Activated CD8-positive, alpha-beta memory T cell treated with anti-CD3 and anti-CD28 coated beads, Interleukin-2, amount 10 ng/mL, durations not matched to agents 7 days and 5 days (primary cell): ENCODE measurements at places on chromosomes 1 and 21.

- DNase-seq = no peak
Observed at GRCh38 chr1:28340221-28340974, 11.6 kb downstream of the MED18 start.

DNA sequence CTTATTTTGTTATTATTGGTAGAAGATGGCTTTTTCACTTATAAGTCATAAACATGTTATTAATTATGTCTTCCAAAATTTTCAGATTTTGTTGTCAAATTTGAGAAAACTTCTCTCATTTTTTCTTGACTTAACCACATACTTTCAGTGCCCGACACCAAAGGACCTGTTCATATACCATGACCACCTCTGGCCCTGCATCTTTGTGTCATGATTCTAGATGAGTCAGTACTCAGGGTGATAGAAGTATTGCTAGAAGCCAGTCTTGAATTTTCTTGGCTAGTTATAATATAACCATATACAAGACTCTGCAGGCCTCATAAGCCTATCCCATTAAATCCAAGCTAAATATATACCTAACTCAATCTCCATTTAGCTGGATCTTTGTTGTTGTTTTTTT is 35.4 kb upstream of the DPH5 start:
- no peak for DNase-seq

DNA sequence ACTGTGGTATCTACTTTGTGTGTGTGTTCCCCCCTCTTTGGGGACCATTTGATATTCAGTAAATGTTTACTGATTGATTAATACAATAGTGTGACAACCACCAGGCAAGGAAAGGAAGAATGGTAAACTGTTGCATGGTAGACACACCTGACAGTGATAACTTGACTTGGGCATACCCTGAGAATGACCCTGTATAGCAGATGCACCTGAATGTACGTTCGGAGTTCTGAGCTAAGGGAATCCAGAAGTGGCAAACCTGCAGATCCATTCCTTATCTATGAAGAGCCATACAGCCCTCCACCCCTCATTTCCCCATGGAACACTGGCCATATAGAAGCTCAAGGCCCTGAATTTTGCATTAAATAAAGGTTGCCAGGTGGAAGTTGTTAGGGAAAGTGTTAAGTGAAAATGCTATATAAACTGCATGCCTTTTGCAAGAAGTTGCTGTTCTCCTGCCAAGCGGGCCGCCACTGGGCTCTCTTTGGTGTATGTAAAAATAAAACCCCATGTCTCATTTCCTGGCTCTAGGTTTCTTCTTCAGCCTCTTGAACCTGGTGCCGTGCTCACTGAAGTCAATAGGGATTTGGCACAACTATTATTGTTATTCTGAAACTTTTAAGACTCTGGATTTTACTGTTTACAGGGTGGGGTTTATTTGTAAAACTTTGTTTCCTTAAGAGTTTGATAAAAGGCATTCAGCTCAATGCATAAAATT is 32.6 kb upstream of the DENND1B start:
- no peak for DNase-seq

- no peak for DNase-seq
Observed at GRCh38 chr1:184405094-184405800, 18.4 kb downstream of the C1orf21 start.

GRCh38 chr1:115228191-115228590 is 109.9 kb downstream of the NGF start:
- no peak for DNase-seq

DNA sequence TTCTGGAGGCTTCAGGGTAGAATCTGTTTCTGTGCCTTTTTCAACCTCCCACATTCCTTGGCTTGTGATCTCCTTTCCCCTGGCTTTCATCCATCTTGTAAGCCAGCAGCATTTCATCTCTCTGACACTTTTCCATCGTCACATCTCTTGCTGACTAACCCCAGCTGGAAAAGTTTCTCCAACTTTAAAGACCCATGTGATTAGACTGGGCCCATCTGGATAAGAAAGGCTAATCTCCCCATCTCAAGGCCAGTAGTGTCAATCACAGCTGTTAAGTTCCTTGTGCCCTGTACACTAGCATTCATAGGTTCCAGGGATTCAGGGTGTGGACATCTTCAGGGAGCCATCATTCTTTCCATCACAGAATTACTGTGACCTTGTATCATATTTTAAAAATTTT is 452.1 kb downstream of the TTLL7 start:
- DNase-seq = no peak
